NCI-H1436 treated with DMSO at 0.1 percent for 48 hours (cell line): ENCODE measurements at places on chromosomes 7 and 10.

GRCh38 chr7:40815512-40815911 is 680.7 kb downstream of the SUGCT start:
- DNase-seq, result no peak

GRCh38 chr7:32154797-32155196 is 84.6 kb upstream of the PDE1C start:
- no peak for DNase-seq

- no peak for DNase-seq
Observed at GRCh38 chr7:26329520-26330255, 38.0 kb downstream of the SNX10 start.

DNA sequence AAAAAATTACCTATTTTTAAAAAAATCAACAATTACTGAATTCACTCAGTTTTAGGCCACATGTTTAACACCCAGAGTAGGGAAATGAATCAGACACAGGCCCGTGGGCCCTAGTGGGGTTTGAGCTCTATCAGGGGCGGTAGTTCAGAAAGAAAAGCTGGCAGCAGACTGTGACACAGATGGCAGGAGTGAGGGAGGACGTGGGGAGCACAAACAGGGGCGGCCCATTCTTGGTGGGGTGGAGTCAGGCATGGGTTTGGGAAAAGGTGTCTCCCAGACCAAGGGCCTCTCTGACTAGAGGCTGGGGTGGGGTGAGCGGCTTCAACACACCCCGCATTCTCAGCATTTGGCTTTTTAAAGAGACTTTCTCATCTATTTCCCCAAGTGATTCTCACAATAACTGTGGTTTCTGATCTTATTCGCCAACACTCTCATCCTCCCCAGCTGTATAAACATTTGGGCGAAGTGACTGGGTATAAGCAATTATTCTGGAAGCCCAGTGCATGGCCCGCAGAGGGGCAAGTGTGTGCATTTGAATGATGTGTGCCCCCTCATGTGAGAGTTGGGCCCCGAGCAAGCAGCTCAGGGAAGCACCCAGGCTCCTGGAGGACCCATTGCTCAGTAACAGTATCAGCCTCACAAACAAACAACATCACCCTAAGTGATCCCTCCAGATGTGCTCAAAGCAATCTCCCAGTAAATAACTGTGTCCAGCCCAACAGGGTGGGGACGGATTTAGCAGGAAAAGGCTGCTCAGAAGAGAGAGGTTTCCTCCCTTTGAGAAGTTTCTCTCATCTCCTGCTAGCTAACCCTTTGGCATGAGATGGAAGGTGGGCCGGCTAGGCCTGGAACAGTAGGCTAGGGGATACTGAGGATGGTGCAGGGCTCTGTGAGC is 437.6 kb upstream of the ZMIZ1 start:
- DNase-seq, result no peak

DNA sequence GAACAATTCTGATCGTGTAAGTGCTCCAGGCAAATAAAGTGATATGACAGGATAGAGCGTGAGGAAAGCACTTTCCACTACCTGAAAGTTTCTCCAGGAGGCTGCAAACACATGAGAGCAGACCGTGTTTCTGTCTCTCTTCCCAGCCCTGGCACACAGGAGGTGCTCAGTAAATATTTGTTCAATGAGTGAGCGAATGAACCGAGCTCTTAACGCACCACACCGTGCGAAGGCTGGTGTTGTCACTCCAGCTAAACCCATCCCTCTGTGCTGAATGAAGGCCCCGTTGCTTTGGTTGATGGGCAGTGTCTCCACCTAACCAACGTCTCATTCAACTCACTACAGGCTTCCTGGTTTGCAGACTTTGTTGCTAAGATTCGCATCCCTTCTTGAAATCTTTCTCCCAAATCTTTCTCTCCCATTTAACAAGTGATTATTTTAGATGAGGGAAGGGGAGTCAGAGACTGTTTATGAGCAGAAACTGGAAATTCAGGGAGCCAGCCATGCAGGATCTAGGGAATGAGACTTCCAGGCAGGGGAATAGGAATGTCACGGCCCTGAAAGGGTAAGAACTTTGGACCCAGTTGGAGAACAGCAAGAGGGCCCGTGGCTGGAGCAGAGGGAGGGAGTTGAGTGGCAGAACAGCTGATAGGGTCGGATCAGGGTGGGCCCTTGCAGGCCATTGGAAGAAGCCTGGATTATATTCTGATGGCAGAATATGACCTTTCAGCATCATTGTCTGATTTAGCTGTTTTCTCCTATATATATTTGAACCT is 282.6 kb downstream of the CAMK1D start:
- no peak for DNase-seq

DNA sequence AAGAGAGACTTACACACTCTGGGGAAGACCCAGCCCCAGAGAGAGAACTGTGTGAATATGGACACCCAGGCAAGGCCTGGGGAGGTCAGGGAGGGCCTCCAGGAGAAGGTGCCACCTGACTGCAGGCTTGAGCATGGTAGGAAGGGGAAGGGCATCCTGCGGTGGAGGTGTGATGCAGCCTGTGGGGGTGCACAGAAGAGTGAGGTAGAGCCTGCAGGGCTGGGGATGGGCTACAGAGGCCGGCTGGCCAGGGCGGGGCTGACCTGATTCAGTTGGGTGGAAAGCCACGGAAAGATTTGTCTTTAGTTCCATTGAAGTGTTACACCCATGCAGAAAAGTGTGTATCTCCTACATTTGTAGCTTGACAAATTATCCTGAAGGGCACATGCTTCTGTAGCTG is 47.6 kb downstream of the ZMIZ1 start:
- no peak for DNase-seq

GRCh38 chr10:60535427-60535826 is 145.8 kb upstream of the ANK3 start:
- no peak for DNase-seq

GRCh38 chr10:55820478-55820877 is 540.6 kb downstream of the ZWINT start:
- DNase-seq, result no peak

- DNase-seq, result no peak
Observed at GRCh38 chr7:155860840-155861479, 48.7 kb upstream of the SHH start.

DNA sequence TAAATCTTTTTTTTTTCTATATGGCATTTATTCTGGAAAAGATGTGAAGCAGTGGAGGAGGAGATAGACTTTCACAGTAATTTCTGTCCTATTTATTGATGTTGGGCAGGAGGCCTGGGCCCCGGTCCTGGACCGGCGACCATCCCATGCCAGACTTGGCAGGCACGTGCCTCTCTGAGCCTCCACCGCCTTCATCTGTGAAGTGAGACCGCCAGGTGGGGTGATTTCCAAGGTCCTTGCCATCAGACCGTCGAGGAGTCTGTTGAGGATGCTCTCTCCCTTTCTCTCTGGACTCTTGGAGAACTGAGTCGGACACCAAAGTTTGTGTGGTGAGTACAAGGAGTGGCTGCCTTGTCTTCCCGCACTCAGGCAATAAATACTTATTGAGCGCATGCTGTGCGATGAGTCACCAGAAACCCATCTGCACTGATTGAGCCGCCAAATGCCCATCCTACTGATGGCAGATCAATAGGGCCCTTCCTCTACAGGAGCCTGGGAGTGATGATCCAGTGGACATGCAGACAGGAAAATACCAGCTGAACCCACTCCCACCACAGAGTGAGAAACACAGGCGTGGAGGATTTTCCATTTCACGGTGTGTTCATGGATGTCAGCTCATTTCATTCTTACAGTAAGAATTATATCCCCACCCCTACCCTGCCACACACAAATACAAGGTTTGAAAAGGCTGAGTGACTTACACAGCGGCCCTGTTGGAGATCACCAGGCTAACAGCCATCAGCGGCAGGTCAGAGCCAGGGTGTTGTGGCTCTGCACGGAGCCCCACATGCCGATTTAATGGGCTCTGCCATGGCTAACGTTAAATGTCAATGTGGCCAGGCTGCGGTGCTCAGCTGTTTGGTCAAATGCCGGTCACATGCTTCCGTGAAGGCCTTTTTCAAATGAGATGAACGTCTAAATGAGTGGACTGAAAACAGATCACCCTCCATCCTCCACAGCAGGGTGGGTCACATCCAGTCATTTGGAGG is 11.5 kb upstream of the PRKAG2 start:
- no peak for DNase-seq

DNA sequence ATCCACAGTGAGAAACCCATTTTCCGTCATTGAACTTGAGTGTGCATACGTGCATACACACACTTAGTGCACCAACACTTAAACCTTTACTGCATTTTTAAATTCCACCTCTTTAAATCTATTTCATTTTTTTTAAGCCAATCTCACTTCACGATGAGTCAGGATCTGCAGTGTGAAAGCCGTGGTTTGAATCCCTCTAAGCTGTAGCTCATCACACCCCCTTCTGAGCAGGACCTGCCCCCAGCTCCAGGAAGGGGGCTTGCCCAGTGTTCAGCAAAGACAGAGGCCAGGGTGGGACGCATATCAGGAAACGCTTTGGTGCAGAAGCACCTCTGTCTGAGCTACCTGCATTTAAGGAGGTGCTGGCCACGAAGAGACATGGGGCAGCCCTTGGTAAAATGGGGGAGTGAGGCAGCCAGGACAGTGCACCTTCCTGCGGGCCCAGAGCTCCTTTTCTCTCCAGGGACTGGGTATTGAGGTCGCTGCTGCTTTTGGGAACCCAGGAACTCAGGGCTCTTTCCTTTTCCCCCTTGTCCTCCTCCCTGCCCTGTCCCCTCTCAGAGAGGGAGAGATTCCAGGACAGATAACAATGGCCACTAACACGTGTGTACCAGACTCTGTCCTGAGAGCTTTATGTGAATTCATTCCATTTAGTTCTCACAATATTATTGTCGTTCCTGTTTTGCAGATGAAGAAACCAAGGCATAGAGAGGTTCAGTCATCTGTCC is 21.7 kb downstream of the ZNF316 start:
- no peak for DNase-seq

DNA sequence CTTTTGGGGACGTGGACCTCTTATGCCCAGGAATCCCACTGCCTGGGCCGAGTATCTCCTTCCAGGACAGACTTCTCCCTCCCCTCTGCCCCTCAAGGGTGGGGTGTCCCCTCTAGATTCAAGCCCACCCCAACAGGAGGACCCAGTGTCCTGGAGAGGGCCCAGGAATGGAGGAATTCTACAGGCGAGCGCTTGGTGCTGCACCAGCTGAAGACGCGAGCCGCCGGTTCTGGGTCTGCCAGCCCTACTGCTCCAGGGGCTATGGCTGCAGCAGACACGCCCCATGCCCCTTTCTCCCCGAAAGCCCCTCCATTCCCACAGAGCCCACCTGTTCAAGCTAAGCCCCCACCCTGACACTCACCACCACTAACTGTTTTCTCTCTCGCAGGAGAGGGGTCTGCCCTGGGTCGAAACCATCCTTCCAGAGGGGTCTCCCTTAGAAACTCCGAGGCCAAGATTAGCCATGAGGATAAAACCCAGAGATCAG is 8.6 kb downstream of the CRYGN start:
- no peak for DNase-seq

- no peak for DNase-seq
Observed at GRCh38 chr7:95843286-95843685, 70.9 kb downstream of the DYNC1I1 start.

DNA sequence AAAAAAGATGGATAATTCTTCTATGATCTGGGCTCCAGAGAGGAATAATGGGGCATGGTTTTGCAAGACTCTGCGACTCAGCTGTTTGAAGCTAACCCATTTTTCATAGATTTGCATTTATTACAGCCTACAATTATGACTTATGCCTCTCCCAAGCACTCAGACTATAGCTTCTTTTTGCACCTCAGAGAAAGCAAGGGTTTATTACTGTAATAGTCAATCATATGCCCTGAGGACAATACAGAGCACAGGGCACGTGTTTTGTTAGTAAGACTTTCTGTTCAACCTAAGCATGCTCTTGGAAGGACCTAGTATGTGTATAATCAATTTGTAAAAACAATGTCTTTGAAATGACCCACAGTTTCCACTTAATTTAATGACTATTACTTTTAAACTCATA is 221.2 kb downstream of the PARD3 start:
- no peak for DNase-seq

DNA sequence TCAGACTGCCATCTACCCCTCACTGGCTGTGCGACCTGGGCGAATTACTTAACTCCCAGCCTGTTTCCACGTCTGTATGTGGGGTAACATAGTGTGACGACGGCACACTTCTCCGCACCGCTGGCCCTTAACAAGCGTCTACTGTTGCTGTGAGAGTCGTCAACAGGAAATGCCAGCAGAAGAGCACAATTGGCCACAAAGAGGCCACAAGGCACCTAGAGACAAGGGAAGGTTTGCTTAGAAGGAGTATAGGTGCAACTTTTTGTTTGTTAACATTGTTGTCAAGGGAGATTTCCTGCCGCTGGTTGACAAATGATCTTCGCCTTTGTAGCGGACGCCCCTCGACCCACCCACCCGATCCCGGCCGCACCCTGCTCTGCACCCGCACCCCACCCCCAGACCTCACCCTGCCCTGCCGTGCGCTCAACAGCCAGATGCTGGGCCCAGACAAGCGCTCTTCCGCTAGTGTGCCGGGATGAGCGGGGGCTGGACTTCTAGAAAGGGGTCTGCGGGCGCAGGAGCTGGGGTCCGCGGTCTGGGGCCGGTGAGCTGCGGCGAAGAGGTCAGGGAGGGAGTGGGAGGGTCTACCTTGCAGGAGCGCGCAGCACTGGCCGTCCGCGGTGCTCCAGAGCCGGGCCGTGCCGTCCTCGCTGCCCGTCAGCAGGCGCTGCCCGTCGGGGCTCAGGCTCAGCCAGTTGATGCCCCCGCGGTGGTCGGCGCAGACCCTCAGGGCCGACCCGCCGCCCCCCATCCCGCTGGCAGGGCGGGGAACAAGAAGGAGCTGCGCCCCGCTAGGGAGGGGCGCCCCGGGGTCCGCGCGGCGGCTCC is 785 bp downstream of the WDR86 start:
- DNase-seq, result no peak

- DNase-seq, result no peak
Observed at GRCh38 chr7:127189074-127189473, 63.7 kb downstream of the GRM8 start.

DNA sequence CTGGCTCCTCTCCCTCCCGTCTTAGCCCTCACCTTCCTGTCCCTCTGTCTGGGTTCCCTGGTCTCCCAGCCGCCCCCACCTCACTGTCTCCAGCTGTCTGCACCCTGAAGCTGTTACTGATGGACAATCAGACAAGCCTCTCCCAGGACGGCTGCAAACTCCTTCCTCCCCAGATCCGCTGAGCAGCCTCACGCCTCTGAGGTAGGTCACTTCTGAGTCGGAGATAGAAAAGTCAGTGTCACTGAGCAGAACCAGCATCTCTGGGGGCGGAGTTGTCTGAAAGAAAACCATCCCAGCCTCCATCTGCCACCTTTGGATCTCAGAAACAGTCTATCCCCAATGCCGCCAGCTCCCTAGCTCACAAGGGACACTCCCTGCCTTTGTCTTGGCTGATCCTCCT is 27.4 kb downstream of the FAM241B start:
- DNase-seq, result no peak

DNA sequence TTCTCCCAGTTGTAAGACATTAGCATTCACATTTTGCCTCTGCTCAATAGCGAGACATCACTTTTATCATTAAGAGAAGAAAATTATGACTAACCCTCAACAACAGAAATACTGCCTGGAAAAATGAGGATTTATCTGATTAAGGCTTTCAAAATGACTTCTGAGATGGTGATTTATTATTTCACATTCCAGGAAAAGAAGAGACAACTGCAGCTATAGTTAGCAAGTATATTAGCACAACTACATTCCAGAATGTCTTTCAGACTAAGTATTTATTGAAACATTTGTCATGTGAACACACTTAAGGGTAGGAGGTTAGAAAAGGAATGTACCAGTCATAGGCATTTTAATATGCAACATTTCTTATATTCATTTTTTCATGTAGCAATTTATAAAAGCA is 162.0 kb downstream of the IQUB start:
- DNase-seq, result no peak

- no peak for DNase-seq
Observed at GRCh38 chr10:47449979-47450378, 33.9 kb downstream of the ANXA8 start.
